ENCODE measurements at places on chromosomes 2 and 18. TPM values are rescaled to one million over a fixed set of nuclear protein-coding genes. Genes with fewer than 3 reads are reported as not detected.

LOXL3 gene
- total RNA-seq: 15.9 TPM

GRCh38 chr18:60623331-60623730 is 250.8 kb upstream of the MC4R start:
- DNase-seq: no peak

GRCh38 chr2:218074031-218074430 is 5.0 kb downstream of the RUFY4 start:
- DNase-seq: peak; percentile 46

- DNase-seq: no peak
These were observed 79.4 kb upstream of the ARHGAP28 start for GRCh38 chr18:6650127-6650507.

MYCN gene
- total RNA-seq: 46.6 TPM

DNA sequence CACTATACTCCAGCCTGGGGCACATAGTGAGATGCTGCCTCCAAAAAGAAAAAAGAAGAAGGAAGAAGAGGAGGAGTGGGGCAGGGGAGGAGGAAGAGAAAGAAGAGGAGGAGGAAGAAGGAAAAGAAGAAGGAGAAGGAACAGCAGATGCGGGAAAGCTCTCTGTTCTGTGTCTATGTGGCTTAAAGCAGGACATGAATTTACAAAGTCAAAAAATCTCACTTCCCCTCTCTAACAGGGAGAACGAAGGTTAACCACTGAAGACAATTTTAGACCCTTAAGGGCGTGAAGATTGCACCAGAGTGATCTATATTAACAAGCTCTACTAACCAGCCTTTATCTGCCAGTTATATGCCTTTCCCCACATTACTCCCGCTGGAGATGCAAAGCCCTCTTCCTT is 258.9 kb downstream of the METTL4 start:
- DNase-seq: no peak

DNA sequence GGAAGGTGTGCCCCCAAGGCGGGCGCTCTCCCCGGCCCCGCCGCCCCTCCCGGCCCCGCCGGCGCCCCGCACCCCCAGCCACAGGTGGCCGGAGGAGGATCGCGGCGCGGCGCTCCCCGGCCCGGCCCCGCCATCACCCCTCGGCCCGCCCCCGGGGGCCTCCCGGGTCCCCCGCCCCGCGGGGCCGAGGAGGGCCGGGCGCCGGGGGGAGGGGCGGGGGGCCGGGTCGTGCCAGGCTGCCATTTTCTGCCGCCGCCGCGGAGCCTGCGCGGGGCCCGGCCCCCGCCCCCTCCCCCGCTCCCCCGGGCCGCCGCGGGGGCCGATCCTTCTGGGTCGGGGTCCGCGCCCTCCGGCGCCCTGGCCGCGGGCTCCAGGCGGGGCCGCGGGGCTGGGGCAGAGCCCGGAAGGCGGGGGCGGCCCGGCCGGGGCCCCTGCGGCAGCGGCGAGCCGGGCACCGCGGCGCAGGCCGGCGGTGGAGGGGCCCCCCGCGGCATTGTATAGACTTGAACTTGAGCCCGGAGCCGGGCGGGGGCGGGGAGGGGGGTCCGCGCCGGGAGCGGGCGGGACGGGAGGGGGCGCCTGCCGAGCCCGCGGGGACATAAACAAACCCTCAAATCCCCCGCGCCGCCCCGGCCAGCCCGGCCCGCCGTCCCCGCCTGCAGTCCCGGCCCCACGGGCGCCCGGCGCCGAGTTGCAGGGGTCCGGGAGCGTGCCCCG is 556 bp downstream of the DNMT3A start:
- no peak for DNase-seq

RGPD3 gene
- total RNA-seq: 0.27 TPM

DNA sequence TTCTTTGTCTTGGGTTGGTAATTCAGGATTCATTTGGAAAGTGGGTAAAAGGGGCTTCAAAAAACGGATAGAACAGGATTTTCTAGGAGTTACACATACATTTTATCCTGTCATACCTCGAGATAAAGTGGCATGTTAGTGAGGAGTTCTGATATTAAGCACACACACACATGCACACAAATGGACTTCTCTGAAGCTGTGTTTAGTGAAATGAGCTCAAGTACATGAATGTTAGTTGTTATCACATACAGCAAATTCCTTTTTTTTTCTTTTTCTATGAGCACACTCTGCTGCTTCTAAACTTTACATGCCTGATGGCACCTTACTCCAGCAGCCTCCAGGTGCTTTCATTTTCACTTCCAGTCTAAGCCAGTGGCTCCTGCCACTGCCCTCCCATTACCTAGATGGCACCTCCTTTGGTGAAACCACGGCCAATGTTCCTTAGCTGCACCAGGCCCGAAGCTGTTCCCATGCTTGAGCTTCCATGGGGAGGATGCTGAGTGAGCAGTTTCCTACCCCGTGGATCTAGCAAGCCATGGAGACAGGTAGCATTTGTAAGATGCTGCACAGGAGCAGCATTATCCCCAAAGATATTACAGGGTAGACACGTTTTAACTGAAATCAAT is 49.7 kb downstream of the STAT1 start:
- no peak for DNase-seq

- no peak for DNase-seq
These were observed 141.0 kb upstream of the BCL2L11 start for GRCh38 chr2:110979471-110980338.

DNA sequence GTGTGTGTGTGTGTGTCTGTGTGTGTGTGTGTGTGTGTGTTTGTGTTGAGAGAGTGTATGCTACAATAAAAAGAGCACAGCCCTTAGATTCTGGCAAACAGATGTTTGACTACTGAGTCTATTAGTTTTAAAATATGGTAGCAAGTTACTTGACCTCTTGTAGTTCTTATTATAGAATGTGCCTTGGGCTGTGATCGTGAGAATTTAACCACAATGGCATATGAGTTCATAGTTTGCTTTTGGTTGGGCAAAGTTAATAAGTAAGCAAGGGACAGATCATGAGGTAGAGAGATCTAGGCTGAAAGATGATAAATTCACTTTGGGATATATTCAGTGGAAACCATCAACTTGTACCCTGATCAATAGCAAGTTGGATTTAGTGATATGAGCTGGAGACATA is 334.3 kb upstream of the VWC2L start:
- DNase-seq: no peak

GRCh38 chr2:190512539-190513095 is 21.9 kb downstream of the NEMP2 start:
- DNase-seq: no peak

- no peak for DNase-seq
These were observed 241.9 kb downstream of the BCL11A start for GRCh38 chr2:60311524-60311923.

DNA sequence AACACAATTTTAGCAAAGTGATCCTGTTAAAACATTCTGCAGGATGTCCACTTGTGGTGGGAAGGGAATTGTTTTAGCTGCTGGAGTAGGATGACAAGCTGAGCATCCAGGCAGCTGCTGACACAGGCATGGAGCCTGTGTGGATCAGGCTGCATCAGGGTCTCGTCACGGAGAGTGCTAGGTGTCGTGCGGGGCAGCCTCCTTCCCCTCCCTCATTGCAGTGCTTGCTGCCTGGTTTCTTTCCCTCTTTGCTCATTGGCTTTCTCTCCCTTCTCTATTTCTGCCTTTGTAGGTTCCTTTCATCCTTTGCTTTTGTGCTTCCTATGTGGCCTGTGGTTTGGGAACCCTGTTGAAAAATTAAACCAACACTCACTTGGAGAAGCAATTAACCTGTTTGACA is 172.9 kb downstream of the TPGS2 start:
- DNase-seq: no peak

All from Caco-2 (cell line).